Endothelial cell (in vitro differentiated cells): ENCODE measurements at places on chromosomes 12 and 14. TPM values are rescaled to one million over a fixed set of nuclear protein-coding genes. Genes with fewer than 3 reads are reported as not detected.

DNA sequence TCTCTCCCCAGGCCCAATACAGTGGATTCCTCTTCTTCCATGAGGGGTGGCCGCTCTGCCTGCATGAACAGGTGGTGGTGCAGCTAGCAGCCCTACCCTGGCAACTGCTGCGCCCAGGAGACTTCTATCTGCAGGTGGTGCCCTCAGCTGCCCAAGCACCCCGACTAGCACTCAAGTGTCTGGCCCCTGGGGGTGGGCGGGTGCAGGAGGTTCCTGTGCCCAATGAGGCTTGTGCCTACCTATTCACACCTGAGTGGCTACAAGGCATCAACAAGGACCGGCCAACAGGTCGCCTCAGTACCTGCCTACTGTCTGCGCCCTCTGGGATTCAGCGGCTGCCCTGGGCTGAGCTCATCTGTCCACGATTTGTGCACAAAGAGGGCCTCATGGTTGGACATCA is 3.8 kb downstream of the ARHGEF40 start:
- DNase-seq: no peak

DNA sequence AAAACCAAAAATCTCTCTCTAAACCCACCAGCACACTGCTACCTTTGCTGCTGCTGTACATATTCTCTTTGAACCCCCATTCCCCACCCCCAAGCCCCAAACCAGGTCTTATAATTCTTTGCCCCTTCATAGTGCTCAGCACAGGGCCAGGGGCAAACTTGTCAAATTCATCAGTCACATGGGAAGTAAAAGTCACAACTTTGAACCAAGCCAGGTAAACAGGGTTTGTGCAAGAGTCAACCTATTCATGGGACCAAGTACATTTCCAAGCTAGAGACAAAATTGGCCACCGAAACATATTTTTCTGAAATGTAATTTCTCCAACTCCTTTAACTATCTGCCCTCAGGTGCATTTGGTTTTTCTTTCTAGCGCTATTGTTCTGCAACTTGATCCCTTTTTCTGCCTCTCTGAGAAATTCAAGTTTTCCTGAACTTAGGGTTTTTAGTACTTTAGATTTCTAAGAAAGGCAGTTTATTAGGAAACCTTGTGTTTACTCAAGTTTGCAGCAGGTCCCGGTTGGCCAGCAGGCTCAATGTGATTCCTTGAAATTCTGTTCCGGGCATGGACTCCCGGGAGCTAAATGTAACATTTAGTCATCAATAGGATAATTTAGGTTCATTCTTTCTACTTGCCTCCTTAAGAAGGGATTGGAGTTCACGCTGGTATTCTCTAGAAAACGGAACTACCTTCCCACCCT is 230.5 kb downstream of the EFCAB11 start:
- DNase-seq: no peak

DNA sequence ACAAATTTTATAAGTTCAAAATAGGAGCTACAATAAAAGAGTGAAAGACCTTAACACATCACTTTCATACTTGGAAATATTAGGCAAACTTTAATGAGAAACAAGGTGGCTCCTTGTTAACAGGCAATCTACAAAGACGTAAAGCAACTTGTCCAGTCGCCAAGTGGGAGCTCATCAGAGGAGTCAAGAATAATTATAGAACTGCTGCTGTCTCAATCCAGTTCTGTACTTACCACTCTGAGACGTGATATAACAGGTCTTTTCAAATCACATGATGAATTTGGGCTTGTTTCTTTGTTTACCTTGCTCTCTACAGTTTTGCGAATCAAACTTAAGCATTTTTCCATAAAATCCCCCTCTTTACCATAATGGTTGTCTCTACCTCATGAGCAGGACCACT is 3.6 kb downstream of the YBX3 start:
- no peak for DNase-seq

Gene SPX
- total RNA-seq: 0.18 TPM

DNA sequence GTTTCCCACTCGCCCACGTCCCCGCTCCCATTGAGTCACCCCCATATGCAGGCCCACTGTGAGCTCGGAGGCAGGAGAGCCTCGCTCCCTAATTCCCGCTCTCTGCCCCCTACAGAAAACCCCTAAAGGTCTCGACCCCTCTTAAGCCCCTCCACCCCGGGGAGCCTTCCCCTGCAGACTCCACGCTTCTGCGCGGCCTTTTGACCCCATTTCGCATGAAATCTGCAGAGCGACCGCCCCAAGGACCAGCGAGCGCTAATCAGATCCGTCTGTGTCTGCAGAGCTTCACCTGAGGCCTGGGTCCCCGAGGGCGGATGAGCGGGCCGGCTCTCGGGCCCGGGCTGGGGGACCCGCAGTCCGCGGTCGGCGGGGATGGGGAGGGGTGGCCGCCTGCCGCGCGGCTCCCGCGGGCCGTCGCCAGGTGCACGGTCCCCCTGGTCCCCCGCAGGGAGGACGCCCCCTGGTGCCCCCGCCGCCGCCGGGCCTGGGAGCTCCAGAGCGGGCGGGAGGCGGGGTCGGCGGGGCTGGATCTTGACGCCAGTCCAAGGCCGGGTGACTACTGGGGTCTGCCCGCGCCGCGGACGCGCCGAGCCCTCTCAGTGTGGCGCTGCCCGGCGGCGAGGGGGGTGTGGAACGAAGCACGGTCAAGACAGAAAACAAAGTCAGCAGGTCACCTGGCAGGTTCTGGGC is 10.1 kb downstream of the BMP4 start:
- DNase-seq: peak; percentile 65

DNA sequence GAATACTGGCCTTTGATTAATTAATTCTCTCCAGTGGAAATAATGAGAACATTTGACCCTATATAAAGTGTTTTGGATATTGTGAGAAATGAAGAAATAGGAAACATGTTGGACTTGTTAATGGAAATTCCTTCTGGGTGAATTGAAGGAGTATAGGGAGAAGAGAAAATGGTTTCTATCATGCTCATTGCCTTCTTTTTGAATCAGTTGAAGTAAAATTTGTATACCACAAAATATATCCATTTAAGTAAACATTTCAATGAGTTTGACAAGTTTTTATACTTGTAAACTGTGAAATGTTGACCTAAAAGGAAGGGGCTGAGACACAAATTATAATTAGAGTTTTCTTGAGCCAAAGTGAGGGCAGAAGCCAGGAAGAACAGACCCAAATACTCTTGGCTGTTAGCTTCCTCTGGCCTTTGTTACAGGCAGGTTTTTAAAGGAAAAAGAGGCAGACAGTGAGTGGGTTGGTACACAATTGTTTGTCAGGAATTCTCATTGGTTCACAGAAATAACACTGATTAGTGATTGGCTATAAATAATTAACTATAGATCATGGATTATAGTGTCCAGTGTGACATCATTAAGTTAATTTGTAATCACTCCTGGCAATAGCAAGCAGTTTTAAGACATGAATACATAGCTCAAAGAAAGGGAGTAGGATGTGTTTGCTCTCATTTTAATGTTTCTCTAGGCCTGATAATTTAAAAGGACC is 826 bp downstream of the ZNF705A start:
- DNase-seq: no peak

GRCh38 chr14:74951443-74952179 is 3.8 kb downstream of the PGF start:
- no peak for DNase-seq

Gene LRIG3
- 103 TPM for total RNA-seq
